ENCODE measurements at places on chromosomes 3 and 15. TPM values are rescaled to one million over a fixed set of nuclear protein-coding genes. Genes with fewer than 3 reads are reported as not detected.

The TGM5 gene
- 0.91 TPM for total RNA-seq

GRCh38 chr15:70410371-70410985, 312.8 kb upstream of the TLE3 start:
- peaks cover 27% of the 10 kb centered on the region for H3K27me3 ChIP-seq
- H3K4me3 ChIP-seq, result no peak overlapping the region
- no peaks in the 10 kb centered on the region for H3K4me1 ChIP-seq
- DNase-seq, result no peak
- H3K27ac ChIP-seq, result no peak overlapping the region

- peaks cover 6% of the 10 kb centered on the region for H3K4me1 ChIP-seq
- peaks cover 12% of the 10 kb centered on the region for H3K27me3 ChIP-seq
- H3K4me3 ChIP-seq, result no peak overlapping the region
- H3K36me3 ChIP-seq, result no peaks in the 10 kb centered on the region
- no peak overlapping the region for H3K27ac ChIP-seq
Measured at GRCh38 chr15:84819291-84819768, 2.2 kb downstream of the ALPK3 start.

DNA sequence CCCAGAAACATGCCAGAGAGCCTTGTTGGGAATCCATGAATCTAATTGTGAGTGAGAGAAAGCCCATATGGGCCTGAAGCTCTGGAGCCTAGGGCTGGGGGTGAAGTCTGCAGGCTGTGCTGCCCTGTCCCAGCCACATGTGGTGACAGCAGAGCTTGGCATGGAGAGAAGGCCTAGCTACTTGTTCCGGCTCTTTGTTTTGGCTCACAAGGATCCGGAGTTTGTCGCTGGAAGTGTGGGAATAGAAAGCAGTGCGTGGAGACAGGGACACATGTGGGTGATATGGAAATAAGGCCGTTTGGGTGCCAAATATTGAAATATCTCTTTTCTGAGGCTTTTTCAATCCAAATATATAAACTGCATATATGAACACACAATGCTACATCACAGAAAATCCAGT, 78.2 kb downstream of the CLSTN2 start:
- H3K36me3 ChIP-seq, result no peaks in the 10 kb centered on the region
- no peak overlapping the region for H3K27ac ChIP-seq
- H3K4me1 ChIP-seq, result no peaks in the 10 kb centered on the region
- H3K27me3 ChIP-seq, result no peaks in the 10 kb centered on the region
- DNase-seq, result no peak
- no peak overlapping the region for H3K4me3 ChIP-seq

Measured in activated CD8-positive, alpha-beta memory T cell treated with anti-CD3 and anti-CD28 coated beads, Interleukin-2, amount 10 ng/mL, durations not matched to agents 7 days and 5 days (primary cell).